ENCODE measurements at places on chromosomes 4 and X.

DNA sequence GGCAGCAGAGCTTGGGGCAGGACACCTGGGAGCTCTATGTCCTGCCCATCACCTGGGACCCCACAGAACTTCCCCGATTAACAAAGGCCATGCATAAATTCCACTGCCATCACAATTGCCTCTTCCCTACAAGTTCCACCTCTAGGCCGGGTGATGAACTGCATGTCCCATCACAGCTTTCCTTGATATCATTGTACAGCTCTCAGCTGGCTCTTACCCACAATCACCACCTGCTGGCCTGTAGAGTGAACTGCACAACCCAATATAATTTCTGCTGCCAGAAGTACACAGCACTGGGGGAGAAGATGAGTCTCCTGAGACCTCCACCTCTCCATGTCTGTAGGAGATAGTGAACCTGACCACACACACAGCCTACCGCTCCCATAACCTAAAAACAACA is 285.0 kb upstream of the AADAT start:
- DNase-seq, result no peak

DNA sequence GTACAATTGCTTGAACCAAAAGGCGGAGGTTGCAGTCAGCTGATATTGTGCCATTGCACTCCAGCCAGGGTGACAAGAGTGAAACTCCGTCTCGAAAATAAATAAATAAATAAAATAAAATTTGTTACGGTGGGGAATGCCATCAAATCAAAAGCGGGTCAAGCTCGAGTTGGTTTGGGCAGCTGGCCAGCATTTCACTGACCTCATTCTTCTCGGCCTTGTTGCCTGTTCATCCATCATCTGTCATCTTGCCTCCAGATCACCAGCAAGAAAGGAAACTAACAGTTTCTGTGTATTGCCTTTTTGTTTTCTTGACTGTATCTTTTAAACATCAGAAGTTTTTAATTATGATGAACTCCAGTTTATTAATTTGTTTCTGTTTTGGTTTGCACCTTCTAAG is 31.5 kb upstream of the KLHL2 start:
- peak; percentile 1 for DNase-seq

DNA sequence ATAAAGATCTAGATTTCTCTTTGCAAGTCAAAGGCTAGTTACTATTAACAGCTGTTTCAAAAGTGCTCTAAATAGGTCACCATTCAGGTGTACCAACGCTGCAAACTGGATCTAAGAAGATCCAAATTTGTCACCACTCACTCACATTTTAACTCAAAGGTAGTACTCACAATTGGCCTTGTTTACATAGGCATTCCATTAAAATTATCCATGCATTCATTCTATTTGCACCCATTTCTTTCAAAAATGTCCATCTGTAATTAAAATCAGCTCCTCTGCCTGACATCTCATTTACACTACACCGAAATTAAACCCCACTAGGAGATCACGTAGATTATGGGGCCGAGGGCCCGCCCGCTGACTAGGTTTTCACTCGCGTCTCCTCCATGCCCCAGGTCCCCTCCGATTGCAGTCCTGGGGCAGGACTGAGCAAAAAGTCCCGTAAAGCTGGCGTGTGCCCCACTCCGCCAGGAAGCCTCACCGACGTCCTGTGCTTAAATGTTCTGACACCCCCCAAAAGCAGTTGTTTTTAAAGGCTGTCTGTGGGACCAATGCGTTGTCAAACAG is 1.3 kb upstream of the ING2 start:
- DNase-seq, result no peak

DNA sequence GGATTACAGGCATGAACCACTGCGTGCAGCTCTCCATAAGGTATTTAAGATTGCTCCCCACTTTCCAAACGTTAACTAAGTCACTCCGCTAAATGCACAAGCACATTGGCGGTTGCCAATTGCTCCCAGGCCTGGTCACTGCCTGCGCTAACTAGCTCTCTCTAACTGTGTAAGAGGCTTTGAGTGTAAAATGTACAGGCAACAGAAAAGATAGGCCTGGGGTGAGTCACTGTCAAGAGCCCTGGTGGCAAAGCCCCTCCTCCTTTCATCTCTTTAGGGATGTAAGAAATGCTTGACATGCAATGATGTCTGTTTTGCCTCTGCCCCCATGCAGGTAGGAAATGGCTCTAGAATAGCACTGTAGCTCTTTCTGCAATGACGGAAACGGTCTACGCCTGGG is 329.7 kb upstream of the GATB start:
- no peak for DNase-seq

- DNase-seq, result no peak
Observed at GRCh38 chrX:56764153-56764974, 35.3 kb downstream of the NBDY start.

DNA sequence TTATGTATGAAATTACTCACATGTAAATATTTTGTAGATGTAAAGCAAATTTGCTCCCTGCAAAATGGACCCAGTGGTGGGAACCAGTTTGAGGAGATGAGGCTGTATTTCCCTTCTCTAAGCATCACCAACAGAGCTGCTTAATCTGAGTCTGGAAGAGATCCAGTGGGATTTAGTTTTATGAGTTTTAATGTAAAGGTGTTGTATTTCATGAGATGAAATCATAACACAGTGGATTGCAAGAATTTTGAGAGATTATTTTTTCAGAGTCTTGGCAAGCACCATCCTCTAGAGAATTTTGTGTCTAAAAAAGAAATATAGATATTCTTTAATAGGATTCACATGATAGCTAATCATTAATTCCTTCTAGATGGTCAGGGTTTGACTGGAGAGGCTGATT is 35.6 kb upstream of the SFRP2 start:
- DNase-seq, result no peak

DNA sequence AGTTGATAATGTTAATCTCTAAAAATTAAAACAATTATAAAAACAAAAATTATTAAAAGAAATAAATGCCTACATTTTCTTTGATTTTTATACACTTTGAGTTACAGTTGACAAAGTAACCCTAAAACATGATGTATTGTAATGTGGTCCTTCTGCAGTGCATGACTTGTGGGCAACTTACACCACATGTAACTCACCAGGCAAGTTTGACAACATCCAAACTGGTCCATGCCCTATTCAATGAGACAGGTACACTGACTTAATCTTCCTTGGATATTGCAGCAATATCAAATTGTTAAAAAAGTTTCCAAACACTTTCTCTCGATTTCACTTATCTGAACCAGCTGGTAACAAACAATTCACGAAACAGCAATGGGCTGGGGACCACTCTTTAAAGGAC is 81.5 kb downstream of the FTHL17 start:
- DNase-seq, result no peak

DNA sequence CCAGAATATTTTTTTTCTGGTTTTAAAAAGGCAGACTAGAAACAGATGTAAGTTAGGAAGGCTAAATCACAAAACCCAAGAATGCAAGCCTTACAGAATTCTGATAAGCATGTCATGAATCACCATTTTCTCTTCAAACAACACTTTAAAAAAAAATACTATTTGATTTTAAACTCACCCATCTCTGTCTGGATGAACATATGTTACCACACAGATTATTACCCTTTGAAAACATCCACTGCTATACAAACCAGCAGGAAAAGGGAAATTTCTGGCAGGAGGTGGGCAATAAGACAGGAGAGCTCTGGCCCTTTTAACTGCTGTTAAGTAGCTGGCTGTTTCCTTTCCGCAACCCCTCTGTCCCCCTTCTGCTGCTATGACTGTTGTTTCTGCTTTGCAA is 317.7 kb upstream of the NOCT start:
- DNase-seq, result no peak

DNA sequence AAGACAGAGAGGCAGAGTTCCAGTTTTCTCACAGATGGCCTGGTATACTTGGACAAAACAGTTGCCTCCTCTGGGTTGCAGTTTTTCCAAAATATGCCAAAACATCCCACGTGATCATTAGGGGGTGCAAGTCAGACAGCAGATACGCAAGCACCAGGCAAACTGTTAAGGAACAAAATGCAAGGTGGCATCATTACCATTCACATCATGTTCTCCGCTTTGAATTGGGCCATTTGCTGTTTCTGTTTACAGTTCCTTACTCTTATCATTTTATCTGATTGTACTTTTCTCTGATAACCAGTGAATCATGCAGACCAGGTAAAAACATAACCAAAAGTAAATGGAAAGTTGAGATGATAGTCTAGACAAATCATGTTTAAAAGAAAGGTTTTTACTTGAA is 16.4 kb upstream of the HMGB3 start:
- DNase-seq, result no peak

GRCh38 chr4:2390146-2390545 is 28.3 kb downstream of the ZFYVE28 start:
- DNase-seq, result no peak

DNA sequence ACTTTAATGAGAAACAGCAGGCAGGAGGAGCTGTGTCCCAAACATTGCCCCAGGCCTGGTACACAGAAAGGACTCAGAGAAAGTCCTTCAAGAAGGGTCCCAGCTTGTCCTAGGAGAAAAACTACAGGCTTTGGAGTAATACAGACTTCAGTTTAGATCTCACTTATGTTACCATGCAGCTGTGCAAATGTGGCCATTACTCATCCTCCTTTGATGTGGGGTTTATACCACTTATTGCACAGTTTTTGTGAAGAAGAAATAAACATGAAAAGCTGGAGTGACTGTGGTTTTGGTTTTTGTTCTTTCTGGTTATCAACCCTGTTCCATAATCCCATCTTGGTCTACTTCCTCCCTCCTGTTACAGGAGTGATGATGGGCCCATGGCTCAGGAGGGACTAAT is 8.1 kb upstream of the CYTL1 start:
- DNase-seq, result no peak

DNA sequence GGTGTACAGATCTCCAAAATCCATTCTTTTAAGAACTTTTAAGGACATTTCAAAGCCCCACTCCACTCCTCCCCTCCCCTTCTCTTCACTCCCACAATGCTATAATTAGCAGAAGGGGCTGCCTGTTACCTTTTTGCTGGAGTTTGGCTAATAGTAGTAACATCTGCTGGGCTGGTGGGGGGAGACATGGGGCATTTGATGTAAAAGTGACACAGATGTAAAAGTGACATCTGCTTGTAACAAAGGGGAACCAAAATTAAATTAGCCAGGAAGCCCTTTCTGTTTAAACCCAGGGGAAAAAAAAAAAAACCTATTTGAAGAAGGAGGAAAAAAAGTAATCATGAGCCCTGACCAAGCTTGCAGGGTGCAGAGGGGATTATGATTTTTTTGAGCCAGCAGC is 5.4 kb upstream of the PHOX2B start:
- DNase-seq, result no peak

- no peak for DNase-seq
Observed at GRCh38 chrX:49932791-49933190, 10.4 kb downstream of the CLCN5 start.

- DNase-seq, result no peak
Observed at GRCh38 chr4:146222313-146222712, 8.0 kb downstream of the REELD1 start.

DNA sequence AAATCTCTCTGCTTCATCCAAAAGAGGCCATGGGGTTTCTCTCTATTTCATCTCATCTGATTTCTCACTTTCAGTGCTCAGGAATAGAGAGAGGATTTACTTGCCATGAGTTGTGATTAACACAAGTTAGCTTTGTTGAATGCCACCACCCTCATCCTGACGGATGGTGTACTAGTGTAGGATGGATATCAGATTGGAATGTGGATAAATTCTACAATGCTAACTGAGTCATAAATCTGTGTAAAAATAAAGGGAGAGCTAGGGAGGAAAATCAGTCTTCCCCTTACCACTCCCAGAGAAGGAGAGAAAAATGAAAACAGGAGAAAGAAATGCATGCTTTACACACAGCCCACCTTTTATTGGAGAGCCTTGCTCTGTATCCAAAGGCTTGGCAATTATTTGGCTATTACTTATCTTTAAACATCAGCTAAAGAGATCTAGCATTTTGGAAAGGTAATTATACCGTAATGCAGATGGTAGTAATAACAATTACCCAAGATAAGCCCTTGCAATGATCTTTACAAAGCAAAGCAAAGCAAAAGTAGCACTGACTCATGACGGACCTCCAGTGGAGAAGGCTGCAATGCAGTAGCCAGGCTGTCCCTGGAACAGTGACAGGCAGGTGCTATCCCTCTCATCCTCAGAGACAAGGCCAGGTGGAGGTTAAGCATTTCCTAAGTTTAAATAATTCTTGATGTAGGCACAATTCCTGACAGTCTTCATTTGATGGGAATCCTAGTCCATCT is 306.3 kb upstream of the PPARGC1A start:
- DNase-seq, result no peak

- DNase-seq, result no peak
Observed at GRCh38 chrX:106898462-106898861, 4.7 kb downstream of the RIPPLY1 start.

DNA sequence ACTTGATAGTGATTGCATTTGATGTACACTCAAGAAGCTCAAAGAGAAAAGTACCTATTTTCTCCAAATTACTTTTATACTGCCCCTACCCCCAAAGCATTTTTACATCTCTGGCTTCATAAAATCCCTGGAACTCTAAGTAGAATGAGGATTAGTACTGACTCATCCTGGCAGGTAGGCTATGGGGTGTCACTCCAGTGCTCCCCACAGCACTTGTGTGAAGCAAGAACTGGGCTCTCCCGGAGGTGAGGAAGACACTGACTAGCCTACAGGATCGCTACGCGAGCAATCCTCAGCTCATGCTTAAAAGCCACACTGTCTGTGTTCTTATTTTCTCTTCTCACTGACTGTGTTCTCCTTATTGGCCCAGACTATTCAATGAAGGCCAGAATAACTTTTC is 90.4 kb upstream of the NDP start:
- DNase-seq, result no peak

Data from left renal pelvis (tissue), 4 donors.